Activated CD4-positive, CD25-positive, alpha-beta regulatory T cell (primary cell): ENCODE measurements at places on chromosomes 1 and 21.

DNA sequence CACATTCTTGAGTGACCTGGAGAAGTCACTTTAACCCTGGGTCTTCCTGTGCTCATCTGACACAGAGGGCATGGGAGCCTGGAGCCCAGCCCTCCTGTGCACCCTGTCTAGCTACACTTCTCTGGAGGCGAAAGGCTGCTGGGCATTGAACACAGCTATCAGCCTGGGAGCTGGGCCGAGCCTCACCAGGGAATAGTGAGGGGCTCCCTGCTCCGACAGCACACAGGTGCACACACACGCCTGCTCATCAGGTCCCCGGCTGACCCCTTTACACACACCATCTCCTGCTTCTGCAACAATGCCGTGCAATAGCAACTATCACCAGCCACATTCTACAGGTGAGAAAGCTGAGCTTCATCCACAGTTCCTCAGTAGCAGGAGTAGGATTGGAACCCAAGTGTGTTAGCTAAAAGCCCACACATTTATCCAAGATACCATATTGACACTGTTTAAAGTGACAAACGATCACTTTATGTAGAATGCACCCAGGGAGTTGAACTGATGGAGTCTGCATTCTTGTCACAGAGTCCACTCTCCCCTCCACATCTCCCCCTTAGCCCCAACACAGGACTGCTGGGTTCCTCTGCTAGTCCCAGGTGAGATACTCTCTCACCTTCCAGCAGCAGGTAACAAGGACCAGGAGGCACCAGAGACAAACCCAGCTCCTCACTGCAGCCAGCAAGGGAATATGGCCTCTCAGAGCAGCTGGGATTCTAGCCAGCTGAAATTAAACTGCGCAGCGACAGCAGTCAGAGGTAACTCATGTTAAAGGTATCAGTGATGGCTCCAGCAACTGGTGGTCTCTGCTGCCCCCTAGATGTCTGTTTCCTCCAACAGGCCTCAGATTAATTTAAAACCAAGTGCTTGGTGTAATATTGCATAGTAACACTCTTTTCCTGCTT, 18.3 kb upstream of the CAPN8 start:
- DNase-seq: no peak

- DNase-seq: no peak
These were observed 40.7 kb downstream of the COQ8A start for GRCh38 chr1:226980565-226981385.

DNA sequence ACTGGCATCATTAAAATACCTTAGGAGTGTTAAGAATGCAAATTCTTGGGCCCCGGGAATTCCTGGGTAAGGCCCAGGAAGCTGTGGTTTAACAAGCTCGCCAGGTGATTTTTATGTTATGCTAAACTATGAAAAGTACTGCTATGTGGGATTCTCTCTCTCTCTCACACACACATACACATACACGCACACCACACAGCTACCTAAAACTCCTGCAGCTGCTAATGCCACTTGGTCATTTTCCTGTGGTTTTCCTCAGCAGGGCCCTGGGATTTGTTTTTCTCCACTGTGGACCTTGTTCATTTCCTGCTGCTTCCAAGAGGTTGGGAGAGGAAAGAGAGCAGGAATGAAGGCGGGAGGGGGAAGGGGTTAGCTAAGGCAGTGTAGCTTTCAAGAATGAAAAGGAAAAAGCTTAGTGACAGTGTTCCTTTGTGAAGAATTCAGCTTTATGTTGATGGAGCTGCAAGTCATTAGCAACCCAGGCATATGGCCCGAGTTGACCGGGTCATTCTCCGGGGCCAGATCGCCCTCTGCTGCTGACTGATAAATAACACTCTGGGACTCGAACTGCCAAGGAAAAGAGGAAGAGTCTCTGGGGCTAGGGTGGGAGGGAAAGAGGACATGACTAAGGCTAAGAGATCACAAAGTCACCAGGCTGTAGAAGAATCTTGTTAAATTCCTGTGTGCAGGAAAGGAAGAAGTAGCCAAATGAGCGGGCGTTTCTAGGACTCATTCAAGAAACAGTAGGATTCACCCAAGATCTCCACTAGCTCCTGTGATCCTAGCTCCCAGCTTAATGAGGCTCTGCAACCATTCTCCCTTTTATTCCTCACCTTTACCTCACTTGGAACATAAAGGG, 30.5 kb upstream of the LRIG2 start:
- DNase-seq: no peak

GRCh38 chr1:242243472-242243871, 244.6 kb upstream of the MAP1LC3C start:
- no peak for DNase-seq

- no peak for DNase-seq
These were observed 123.4 kb downstream of the POU2F1 start for GRCh38 chr1:167344112-167344511.

DNA sequence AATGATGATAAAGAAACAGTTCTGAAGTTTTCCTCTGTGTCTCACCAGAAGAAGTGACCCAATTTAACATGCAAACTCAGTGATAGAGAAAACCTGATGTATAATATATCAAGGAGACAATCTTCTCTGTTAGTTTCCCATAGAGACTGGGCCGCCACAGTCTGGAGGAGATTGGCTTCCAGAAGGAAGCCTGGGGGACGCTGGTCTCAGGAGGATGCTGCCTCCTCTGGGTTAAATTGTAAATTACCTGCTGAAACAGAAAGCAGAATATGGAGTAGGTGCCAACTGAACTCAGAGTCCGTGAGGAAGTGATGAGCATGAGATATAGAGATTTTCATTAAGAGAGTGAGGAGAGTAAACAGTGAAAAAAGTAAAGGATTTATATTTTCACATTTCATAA, 15.8 kb downstream of the OR14I1 start:
- DNase-seq: no peak

DNA sequence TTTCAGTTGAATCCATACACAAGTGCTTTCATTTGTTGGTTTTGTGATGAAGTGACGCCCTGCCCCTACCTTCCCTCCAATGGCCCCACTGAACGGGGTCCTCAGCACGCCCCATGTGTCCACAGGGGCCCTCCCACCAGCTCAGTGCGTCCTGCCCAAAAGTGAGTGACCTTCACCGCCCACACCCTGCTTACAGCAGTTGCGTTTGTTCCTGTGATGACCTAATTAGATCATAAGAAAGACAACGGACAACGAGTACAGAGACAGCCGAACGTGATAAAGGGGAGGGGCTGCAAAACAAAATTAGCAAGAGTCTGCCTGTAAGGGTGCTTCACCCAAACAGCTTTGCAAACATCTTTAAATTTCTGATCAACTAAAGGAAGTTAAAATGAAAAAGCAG, 38.2 kb upstream of the RIPK4 start:
- DNase-seq: no peak

DNA sequence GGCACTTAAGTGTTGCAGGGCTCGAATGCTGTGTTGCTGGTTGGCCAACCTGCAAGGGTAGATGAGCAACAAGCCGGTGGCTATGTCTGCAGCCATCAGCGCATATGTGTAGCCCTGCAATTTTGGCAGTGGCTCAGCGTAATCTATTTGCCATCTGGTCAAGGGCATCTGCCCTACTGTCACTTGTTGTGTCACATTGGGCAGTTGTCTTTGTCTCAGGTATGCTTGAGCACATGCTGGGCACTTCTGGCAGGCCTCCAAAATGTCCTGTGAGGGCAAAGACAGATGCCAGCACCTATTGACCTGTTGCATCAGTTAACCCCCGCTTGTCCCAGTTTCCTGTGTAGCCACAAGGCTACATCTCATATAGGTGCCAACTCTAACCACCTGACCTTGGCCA, 111.8 kb downstream of the GDAP2 start:
- DNase-seq: no peak

GRCh38 chr1:41751804-41752513, 166.8 kb downstream of the HIVEP3 start:
- DNase-seq: no peak

- DNase-seq: peak; percentile 3
These were observed 771 bp upstream of the RAD54L start for GRCh38 chr1:46246548-46247435.

GRCh38 chr1:181905944-181906597, 155.4 kb downstream of the ZNF648 start:
- DNase-seq: no peak

- DNase-seq: no peak
These were observed 92.4 kb downstream of the RUNX1 start for GRCh38 chr21:34956416-34957316.

DNA sequence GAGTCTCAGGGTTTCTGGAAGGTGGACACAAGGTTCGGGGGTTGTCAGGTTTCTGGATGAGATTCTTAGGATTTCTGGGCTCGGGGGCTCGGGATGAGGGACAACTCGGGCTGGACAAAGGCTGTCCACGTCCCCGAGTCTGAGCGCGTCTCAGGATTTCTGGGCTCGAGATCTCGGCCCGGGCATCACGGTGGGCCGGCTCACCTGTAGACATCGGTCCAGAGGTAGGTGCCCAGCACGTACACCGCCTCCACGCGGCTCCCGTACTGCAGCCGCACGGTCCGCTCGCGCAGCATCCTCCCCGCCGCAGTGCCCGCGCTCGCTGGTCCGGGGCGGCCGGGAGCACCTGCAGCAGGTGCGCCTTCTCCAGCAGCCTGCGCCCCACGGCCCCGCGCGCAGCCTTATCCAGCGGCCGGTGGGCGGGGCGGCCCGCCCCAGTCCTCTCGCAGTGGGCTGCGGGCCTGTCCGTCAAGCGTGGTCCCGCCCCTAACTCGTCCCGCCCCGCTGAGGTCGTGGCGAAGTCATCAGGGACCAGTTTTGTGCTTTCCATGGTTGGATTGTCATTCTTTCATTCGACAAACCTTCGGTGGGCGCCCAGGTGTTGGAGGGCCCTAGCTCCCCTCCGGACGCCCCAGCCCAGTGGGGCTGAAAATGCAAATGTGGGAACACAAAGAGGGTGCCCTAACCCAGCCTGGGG, at the start of gene PADI2:
PADI2 (minus strand) TSS at position 376 of the 697 bp plus-strand sequence; CDS start at position 296, 80 bp downstream.
- DNase-seq: peak; percentile 5

GRCh38 chr1:45953934-45954847, 150.8 kb downstream of the MAST2 start:
- DNase-seq: no peak

DNA sequence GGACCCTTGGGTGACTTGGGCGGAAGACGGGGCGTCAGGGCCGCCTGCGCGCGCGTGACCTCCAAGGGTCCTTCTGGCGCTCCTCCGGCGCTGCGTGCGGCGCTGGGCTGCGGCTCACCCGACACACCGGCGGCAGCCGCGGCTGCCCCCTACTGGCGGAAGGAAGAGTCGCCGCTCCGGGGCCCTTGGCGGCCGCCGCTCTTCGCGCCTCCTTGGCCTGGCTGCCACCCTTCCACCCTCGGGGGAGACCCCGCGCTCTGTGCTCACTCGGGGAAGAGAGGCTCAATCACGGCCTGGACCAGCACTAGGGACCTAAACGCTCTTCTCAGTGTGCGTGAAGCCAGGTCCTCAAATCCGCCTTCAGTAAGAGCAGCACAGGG, 89.7 kb downstream of the DMRTA2 start:
- no peak for DNase-seq

DNA sequence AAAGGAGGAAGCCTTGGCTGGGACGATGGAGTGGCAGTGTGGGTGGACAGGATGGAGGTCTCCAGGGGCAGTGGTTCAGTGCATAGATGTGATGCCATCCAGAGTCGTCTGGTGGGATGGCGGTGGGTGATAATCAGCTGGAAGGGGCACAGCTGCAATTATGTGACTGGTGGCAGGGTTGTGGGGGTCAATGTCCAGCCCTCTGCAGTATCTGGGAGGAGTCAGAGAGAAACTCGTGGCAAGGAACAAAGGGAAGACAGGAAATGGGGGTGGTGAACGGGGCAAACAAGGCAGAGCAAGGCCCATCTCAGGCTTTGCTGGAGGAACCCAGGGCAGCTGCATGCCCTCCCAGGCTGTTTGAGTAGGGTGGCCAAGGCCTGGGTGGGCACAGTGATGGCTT, 118.3 kb upstream of the USP24 start:
- no peak for DNase-seq

- no peak for DNase-seq
These were observed 5.2 kb upstream of the FTCD start for GRCh38 chr21:46160657-46160906.
